ENCODE measurements at places on chromosomes 2 and 18.

DNA sequence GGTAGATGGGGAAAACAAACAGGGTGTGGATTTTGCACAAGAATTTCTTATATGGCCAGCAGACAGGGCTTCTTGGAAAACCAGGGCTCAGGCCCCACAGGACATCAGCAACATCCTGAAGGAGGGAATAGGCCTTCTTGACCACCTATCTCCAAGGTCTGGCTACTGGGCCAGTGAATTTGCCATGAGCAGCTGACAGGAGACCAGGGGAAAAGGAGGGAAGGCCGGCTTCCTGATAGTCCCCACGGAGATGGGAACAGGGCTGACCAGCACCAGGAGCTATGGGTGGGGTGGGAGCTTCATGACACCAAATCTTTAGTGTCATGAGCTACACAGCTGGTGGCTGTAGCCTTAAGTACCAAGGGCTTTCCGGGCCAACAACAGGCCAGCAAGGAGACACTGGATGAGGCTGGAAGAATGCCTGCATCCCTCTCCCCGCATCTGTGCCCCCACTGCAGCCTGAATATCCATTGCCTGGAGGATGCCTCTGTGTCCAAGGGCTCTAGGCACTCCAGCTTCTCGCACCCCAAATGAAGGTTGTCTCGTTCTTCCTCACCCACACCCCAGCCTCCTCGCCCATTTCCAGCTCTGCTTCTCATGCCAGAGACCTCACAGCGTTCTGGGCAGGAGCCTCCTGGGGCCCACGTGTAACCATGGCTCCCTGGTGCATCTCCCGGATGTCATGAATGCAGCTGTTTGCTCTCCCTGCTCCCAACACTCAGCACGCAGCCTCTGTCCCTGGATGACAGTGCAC, 74.8 kb downstream of the EMX1 start:
- DNase-seq = no peak

DNA sequence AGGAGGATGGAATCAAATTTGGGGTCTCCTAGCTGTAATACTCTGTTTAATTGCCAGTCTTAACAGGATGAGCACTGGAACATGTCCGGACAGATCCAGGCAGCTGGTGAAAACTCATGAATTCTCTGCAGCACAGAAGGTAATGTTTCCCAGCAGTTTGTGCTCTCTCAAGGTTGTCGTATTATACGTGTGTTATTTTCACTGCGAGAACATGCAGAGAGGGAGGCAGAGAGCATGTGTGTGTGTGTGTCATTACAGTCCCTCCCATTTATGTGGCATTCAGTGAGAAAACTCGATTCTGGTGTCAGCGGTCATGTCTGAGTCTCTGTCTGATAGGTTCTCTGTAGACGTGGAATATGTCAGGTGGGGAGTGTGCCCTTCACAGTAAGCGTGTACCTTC, 150.2 kb upstream of the POU3F3 start:
- no peak for DNase-seq

- no peak for DNase-seq
These were observed 234.8 kb upstream of the SMAD2 start for GRCh38 chr18:48165111-48165866.

GRCh38 chr2:219724628-219725027, 97.2 kb downstream of the SLC4A3 start:
- DNase-seq = no peak

GRCh38 chr2:237498341-237498740, 11.3 kb downstream of the MLPH start:
- no peak for DNase-seq

DNA sequence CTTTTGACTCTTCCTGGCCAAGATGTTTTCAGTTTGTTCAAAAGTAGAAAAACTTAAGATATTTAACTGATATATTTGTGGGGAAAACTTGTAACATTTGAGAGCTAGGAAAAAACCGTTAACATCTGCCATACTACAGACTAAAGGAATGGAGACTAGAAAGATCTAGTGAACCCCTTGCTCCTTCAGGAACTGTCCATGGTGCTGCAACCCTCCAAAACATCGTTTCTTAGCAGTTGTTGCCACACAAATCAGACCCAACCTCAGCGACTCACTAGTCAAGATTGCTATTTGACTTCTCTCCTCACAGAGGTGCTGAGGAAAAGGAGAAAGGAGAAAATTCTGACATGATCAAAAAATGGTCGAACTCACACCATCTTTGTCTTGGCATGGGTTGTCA, 393.8 kb upstream of the LYPD1 start:
- no peak for DNase-seq

- peak; percentile 41 for DNase-seq
These were observed 54.8 kb downstream of the ZNF407 start for GRCh38 chr18:74652392-74652988.

All from NCI-H2227 treated with DMSO at 0.1 percent for 48 hours (cell line).